ENCODE measurements at places on chromosomes 5 and 9.
A peak's percentile ranks its signal among the peaks of the same experiment; 100 is the strongest.

DNA sequence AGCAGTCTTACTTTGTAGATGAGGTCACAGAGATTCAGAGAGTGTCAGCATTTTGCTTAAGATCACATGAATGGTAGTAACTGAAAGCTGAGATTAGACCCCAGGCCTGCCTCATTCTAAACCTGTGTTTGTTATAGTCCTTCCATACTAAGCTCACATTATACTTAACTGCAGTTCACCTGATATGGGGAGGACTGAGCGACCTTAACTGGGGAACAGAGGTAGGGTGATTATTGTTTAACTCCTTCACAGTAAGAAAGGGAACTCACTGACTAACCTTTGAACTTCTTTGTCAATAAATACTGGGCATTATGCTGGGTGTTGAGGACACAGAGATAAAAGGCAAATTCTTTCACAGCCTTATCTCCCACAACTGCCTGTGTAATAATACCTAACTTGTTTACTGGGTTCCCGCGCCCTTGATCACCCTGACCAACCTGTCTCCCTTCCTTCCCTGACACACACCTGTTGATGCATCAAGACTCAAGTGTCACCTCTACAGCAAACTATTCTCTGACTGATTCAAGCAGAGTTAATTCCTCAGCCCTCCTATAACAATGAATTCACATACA lies 27.2 kb downstream of the DEPDC1B start:
- no peak for DNase-seq

- DNase-seq, result no peak
Observed at GRCh38 chr9:72633966-72634365, 112.6 kb downstream of the TMC1 start.

DNA sequence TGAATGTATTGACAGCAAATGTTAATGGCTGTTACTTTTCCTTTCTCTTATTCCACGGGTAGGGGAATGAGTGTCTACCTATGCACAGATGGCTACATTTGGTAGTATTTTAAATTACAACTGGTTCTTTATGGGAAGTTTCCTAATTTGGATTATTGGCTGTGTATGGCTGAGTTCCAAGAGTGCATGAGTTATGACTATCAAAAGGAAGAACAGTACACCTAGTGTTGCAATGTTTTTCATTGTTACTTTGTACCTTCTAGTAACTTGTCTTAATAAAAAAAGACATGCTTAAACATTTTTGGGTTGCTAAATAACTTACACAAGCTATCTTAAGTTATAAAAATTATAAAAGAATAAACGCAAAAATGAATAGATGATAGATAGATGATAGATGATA lies 35.8 kb upstream of the MAMDC2 start:
- DNase-seq, result no peak

DNA sequence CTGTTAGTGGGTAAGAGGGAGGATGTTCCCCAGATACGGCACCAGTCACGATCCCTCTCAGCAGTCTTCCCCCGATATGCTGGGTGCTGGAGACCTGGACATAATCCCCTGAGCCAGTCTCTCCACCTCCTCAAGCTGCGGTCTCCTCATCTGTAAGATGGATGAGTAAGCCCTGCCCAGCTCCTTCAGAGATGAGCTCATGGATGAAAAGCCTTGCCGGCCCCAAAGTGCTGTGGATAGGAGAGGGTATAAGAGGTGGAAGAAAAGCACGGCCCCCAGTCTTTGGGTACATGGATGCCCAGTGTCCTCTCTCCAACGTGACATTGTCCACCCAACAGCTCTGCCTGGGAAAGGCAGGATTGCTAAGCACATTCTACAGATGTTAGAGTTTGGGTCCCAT lies 4.5 kb downstream of the CAMK2A start:
- DNase-seq, result no peak

DNA sequence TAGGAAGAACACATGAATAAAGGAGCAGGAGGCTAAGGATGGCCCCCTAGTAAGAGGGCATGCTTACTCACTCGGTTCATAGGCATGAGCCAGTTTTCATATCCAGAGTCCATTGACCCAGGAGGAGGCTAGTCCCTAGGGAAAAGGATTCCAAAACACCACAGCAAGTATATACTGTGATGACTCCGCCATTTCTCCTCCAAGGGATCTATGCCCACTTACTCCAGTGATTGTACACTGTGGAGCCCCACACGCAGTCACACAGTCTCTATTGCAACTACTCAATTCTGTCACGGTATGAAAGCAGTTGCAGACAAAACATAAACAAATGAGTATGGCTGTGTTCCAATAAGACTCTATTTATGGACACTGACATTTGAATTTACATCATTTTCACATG lies 117.7 kb upstream of the ALDH1B1 start:
- DNase-seq, result no peak

DNA sequence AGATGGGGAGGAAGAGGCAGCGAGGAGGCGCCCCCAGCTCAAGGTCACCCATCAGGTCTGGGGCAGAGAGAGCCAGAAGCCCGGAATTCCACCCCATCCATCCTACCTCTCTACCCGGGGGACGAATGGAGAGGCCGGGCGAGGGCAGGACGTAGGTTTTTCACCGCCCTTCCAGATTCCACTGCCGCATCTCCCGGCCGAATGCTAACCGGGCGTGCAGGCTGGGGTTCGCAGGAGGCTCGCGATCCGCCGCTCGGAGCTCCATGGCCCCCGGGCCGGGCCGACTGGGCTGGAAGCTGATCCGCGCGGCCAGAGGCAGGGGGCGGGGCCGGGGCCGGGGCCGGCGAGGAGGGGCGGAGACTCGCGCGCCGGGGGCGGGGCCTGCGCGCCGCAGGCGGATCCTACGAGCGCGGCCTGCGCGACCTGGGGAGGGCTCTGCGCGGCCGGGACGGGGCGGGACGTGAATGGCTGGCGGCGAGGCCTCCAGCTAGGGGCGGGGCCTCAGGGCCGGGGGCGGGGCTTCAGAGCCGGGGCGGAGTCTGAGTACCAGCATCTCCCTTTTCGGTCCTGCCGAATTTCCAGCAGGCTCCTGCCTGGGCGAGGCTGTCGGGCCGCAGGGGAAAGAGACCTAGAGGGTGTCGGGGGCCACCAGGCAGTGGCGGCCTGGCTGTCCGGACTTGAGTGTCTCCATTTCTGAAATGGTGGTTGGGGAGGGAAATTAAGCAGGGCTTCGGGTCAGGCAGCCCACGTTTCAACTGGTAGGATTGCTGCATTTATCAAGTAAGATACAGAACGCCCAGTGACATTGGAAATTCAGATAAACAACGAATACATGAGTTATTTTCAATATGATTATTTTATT lies at the start of gene ST6GALNAC4:
ST6GALNAC4 (minus strand) TSS at position 322 of the 862 bp plus-strand sequence. CDS start 622 bp downstream, outside the sequence.
- peak; percentile 42 for DNase-seq

DNA sequence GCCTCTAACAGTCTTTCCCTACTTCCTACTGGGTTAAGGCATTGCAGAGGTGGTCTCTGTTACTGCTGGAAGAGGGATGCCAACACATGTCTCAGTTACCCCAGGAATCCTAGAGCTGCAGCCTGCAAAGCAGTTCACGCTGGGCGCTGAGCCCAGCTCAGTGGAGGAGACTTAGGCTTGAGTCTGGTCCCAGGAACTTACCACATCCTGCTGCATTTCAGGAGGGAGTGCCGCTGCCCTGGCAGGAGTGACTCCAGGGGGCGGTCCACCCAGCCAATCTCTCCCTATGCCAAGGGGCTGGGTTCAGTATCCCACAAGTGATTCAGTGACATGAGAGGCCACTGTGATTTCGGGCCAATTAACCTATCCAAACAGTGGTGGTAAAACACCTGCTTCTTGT lies 7.6 kb downstream of the TTC16 start:
- no peak for DNase-seq

DNA sequence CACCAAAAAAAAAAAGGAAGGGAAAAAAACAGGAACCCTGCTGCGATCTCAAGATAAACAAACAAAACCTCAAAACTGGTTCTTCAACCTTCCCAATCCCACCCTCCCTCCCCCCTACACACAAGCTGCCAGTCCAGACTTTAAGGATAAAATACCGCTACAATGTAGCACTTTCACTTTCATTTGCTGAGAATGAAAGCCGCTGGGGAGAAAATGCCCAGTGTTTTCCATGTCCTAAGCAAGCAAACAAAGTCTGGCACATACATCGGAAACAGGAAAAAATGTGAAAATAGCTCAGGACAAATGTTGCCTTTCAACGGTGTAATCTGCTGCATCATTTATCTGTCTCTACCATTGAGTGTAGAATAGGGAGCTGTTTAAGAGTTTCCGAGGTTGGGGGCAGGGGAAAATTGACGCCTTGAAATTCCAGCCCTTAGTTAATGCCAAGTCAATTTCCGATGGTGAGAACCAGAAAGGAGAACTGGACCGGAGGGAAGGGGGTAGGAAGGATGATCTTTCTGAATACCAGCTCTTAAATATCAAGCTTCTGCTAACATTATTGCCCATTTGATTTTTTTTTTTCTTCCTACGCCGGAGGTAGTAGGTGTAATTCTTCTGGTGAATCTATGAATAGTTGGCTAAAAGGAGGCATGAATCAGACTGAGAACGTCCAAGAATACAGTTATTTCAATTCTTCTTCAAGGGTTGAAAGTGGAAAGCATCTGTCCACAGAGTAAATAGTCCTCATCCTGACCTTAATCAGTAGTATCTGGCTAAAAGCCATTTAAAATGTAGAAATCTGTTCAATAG lies 1.2 kb upstream of the ADAMTS6 start:
- no peak for DNase-seq

DNA sequence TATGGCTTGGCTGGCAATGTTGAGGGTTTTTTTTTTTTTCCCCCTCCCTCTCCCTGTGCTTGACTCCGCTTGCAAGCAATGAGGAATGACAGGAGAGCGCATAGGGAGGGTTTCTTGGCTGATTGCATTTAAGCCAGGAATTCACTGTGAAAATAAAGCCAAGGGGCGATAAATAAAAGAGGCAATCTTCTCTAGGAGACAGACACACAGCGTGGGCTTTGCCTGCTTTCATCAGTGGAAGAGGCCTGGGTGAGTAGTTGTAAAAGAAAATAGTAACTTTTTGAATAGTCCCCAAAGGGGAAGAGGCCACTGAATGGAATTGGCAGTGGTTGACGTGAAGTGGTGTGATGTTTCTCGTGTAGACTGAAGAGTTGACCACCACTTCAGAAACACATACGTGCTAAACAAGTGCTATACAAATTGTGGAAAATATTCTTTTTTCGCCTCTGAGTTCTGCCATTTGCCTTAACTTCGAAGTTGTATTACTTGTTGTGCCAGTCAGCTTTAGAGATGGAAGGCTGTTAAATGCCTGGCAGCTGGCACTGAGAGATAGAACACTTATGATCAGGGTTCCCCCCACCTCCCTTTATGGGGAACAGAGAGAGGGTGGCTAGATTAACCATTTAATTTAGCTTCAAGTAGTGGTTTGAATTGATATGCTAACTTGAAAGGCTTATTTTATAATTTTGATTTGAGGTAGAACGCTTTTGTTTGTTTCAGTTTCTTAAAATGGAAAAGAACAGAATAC lies 3.0 kb downstream of the ZSWIM6 start:
- DNase-seq, result no peak

DNA sequence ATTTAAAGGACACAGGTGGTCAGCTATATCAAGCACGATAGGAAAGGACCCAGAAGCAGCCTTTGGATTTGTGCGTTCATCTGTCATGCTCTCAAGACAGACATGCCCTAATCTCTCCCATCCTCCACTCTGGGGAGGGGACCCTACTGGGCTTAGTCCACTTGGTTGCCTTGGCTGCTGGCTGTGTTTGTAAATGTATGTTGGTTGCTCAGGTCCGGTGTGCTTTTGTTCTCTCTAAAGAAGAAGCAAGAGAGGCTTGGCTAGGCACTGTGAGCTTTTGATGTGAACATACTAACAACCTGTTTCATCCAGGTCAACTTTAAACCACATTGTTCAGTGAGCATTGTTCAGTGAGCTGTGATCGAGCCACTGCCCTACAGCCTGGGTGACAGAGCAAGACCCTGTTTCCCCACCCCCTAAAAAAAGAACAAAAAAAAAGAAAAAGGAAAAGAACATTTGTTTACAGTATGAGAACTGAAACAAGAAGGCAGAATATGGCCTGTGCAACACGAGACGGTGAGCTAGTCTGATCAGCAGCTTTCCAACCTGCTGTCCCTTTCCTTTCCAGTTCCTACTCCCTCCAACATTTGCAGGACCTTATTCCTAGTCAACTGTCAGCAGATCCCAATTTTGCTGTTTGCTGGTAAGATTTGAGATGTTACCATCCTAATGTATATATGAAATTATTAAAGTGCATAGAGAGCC lies 228.3 kb downstream of the ARHGAP26 start:
- DNase-seq, result no peak

- DNase-seq, result no peak
Observed at GRCh38 chr9:85215961-85216360, 525.8 kb downstream of the AGTPBP1 start.

DNA sequence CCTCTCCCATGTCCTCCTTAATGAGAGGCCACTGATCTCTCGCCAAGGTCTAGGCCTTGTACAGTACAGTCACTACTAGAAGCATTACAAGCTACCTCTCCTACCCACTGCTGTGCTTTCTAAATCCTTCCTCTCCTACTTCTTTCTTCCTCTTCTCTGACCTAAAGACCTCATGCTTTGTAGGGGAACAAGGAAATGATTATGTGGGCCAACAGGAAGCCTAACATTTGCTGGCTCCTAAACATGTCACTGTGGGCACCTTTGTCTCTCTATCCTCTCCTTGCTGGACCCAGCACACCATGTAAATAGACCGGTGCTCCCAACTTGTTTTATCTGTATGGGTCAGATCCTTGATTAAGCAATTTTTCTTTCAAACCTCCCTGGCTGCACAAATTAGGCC lies 16.7 kb downstream of the SLC28A3 start:
- no peak for DNase-seq

GRCh38 chr9:93292664-93293328 lies 108.9 kb downstream of the WNK2 start:
- no peak for DNase-seq

GRCh38 chr9:131593091-131593820 lies 47.9 kb downstream of the PRRT1B start:
- DNase-seq, result no peak

DNA sequence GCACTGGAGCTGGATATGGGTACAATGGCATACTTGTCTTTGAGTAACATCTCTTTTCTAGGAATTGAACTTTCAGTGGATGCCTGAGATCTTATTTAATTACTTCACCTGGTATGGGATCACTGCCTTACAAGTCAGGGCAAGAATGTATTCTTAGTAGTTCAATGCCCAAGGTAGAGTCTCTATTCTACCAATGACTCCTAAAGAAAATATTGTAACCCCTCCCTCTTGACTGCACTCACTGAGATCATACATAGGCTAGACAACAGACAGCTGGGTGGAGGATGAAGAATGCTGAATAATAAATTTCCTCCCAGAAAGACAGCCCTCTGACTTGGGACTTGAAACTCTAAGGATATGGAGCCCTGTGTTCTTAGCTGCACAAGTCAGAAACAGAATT lies 1216.3 kb upstream of the ACO1 start:
- DNase-seq, result no peak

DNA sequence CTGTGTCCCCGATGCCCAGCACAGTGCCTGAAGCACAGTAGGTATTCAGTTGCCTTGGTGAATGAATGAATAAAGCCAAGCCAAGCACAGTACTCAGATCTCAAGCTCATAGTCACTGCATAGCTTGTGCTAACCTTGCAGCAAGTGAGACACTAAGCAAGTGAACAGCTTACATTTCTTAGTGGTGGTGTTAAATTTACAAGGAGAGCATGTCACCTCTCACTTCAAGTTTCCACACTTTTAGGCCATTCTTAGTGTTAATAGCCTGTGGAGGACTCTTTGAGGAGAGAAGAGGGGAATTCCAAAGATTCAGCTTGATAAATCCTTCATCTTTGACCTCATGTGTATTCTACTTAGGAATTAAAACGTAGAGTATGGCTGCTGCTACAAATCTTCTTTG lies 104.7 kb downstream of the C9orf152 start:
- DNase-seq, result no peak
